ENCODE measurements at places on chromosomes 1 and 21.

GRCh38 chr1:214445831-214446614, 105.4 kb downstream of the PTPN14 start:
- peak; percentile 97 for DNase-seq

DNA sequence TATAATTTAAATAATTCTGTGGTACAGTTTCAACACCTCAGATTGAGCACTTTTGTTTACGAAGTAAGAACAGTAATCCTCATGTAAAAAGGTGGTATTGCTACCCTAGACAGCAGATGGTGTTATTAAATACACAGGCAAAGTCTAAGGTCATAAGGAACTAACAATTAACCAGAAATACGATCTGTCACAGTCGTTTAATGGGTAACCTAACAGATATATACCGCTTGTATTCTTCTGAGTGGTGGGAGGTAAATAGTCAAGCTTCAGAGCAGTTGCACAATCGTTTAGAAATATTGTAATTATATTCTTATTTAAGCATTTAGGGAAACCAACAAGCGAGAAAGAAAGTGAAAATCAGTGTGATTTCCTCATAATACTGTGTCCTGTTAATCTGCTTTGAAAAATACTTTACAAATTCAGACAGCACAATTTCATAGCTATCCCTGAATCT, 9.8 kb upstream of the IRF2BP2 start:
- DNase-seq = no peak

- no peak for DNase-seq
These were observed 1.8 kb upstream of the NFIA start for GRCh38 chr1:61080413-61081143.

- DNase-seq = no peak
These were observed 679.4 kb upstream of the USP24 start for GRCh38 chr1:55894521-55894920.

- DNase-seq = no peak
These were observed 103.6 kb upstream of the BACE2 start for GRCh38 chr21:41064334-41064791.

- no peak for DNase-seq
These were observed 114.6 kb downstream of the AKT3 start for GRCh38 chr1:243735457-243735856.

- no peak for DNase-seq
These were observed 411.6 kb downstream of the MATN1 start for GRCh38 chr1:30311749-30312148.

DNA sequence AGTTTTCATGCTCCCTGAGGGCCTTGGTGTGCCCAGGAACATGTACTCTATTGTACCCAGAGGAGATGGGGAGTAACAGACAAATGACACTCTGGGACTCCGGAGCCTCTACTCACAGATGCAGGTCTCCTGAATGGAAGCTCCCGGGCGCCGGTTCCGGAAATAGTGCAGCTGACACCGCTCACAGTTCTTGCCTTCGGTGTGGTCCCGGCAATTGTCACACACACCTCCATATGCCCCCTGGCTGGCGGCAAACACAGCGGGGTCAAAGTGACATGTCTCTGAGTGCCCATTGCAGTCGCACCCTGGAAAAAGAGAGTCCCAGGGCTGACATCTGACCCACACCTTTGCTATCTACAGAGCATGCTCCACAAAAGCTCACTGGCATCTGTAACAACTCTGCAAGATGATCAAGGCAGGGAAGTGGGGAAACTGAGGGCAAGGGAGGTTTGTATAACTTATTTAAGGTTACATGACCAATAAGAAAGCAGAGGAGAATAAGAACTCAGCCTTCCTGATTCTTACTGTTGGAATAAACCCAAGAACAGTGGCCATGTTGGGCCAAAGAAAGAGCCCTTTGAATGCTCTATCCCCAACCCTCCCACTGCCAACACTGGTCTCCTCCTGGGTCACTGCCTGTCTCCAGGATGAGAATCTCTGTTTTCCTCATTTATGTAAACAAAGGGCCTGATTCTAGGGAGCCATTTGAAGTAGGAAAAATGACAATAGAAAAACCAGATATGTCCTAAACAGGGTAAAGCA, 22.4 kb downstream of the LAMB3 start:
- DNase-seq = no peak

GRCh38 chr1:78370356-78370755, 120.4 kb upstream of the PTGFR start:
- peak; percentile 71 for DNase-seq

GRCh38 chr21:17507591-17507990, 5.3 kb upstream of the CXADR start:
- no peak for DNase-seq

- DNase-seq = peak; percentile 14
These were observed 206.3 kb downstream of the COL11A1 start for GRCh38 chr1:102901996-102902395.

DNA sequence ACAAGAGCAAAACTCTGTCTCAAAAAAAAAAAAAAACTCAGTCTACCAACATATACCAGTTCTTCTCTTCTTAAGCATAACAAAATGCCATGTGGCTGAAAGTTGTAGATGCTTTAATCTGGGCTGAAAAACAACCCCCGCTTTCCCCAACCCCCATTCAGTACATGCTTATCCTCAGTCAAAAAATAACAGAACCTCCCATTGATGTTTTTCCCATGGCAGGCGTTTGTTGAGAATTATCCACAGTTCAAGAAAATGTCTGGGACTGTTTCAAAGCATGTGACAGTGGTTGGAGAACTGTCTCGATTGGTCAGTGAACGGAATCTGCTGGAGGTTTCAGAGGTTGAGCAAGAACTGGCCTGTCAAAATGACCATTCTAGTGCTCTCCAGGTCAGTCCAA, 14.9 kb downstream of the VPS45 start:
- no peak for DNase-seq

DNA sequence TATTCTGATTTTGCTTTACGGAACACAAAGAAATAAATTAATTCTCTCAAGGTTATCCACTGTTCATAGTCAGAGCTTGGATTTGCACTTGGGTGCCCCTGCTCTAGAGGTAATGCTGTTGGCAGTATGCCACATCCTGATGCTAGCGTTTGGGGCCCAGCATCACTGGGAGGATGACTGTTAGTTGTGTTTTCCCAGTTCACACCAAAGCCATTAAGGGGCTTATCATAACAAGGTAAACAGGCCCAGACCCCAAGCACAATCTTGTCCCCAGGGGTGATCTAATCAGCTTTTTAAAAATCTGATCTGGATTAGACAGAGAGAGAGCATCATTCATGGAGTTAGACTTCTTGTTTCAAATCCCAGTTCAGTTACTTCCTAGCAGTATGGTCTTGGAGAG, 60.2 kb upstream of the PBX1 start:
- DNase-seq = no peak

DNA sequence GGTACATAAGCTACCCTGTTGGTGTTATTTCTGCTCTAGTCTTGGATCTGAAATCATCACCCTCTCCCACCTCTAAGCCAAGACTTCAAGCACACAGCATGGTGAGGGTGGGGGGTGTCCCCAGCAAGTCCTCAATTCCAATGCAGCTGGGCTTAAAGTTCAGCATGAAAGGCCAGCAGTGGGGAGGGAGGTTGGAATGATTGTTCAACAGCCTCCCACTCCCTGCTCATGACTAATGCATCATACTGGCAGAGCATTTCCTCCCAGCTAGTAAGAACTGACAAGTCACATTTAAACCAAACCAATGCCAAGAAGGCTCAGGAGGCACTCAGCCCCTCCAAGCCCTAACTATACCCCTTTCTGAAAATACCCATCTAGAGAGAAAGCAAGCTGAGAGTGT, 50.1 kb downstream of the TIAM1 start:
- peak; percentile 89 for DNase-seq

DNA sequence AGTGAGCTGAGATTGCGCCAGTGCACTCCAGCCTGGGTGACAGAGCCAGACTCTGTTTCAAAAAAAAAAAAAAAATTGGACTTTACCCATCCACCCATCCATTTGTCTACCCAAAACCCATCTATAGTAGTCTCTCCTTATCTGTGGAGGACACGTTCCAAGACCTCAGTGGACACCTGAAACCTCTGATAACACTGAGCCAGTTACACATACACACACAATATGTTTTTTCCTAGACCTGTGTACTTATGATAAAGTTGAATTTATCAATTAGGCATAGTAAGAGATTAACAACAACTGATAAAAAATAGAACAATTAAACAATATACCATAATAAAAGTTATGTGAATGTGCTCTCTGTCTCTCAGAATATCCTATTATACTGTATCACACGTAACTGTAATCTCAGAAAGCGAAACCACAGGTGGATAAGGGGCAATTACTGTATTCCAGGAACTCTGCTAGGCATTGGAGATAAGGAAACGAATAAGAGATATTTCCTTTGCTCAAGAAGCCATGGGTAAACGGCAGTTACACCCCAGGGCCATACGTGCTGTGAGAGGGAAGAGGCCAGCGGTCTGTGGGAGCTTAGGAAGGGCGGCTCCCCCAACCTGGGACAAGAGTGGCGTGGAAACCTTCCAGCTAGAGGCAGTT, 84.2 kb upstream of the DISP3 start:
- no peak for DNase-seq

GRCh38 chr1:20100632-20101355, 18.5 kb downstream of the PLA2G2D start:
- DNase-seq = peak; percentile 55

- no peak for DNase-seq
These were observed 80.9 kb downstream of the LHX9 start for GRCh38 chr1:197998110-197998509.

DNA sequence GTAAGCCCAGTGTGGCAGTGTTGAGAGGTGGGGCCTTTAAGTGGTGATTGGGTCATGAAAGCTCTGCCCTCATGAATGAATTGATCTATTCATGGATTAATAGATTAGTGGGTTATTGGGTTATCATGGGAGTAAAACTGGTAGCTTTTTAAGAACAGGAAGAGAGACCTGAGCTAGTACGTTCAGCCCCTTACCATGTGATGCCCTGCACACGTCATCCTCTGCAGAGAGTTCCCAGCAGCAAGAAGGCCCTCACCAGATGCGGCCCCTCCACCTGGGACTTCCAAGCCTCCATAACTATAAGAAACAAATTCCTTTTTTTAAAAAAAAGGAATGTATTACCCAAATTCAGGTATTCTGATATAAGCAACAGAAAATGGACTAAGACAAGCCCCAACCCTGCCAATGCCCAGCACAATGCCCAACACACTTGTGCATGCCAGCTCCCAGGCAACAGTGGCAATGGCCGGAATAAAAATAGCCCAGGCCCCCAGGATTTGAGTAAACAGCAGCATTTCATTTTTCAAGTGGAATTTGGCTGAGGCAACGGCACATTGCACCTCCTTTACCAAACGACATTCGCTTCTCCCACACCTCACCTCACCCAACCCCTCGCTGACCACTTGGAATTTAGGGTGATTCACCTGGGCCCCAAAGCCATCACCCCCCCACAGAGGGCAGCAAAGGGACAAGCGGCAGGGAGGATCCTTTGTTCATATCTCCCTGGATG, 215.9 kb downstream of the TOMM20 start:
- no peak for DNase-seq

GRCh38 chr21:29499734-29500343, 201.1 kb downstream of the BACH1 start:
- DNase-seq = peak; percentile 37

GRCh38 chr1:221473411-221473810, 268.5 kb downstream of the DUSP10 start:
- no peak for DNase-seq

DNA sequence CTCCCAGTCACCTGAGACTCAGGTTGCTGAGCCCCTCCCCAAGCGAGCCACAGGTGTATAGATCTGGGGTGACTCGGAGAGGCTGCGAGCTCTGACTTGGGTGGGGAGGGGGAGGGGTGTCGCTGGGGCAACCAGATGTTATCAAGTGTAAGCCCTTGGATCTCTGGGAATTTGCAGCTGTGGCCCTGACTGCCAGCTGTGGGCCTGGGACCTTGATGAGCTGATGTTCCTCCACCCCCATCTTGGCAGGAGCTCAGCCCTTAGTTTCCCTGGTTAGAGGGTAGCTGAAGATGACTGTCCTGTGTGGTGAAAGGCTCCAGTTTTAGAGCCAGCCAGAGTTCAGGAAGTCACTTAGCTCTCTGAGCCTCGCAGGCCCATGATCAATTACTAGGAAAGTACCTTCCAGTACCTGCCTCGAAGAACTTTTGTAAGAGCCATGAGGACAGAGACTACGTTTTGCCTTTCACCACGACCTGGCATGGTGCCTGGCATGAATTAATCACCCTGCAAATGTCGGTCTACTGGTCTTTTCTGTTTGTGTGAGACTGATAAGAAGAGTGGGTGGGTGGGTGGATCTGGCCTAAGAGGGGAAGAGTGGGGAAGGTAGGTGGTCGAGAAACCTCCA, 55.8 kb downstream of the YARS1 start:
- DNase-seq = peak; percentile 95

DNA sequence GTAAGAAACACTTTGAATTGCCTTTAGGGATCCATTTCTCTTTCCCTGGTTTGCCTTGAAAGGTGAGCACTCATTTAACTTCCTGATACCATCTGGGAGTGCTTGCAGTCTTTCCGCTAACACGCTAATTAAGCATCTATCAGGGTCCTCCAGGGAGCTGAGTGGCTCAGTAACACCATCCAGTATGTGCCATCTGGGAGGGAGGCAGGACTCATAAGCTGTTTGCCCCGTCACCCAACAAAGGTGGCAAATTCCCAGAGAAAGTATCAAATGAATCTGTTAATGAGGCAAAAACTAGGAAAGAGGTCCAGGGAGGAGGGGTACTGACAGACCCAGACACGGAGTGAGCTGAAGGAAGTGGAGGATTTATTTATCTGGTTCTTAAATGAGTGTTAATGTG, 430.9 kb downstream of the HLX start:
- no peak for DNase-seq

GRCh38 chr1:111516005-111516535, 12.6 kb upstream of the ADORA3 start:
- peak; percentile 52 for DNase-seq

DNA sequence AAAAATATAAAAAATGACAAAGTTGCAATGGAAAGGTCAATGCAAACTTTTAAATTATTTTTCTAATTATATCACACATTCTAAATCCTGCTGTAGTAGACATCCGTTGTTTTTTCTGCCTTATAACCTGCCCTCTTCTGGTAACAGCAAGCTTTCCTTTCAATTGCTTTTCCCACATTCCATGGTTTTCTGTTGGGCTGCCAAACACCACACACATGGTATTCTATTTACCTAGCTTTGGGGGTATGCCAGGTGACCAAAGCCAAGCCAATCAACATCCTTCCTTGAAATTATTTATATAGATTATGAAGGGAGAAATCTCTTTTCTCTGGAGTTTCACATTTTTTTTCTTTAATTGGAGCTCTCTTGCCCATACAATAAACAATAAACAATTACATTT, 3.4 kb upstream of the LAMC1 start:
- DNase-seq = peak; percentile 55

DNA sequence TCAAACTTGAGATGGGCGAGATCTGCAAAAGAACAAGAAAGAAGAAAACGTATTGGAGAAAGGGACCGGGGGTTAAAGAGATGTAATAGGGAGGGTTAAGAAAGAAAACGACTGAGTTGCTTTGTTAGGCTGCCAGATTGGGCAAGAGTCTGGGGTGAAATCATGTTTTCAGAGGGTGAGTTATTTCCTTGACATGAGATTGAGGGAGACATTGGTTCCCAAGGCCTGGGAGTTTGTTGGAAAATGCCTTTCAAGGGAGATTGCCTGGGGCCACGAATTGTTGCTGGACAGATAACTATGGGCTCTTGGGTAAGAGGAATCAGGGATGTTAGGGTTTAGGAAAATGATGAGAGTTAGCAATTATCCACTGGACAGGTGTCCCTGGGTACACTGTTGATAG, 776 bp upstream of the CADM3 start:
- DNase-seq = peak; percentile 81

- DNase-seq = no peak
These were observed 11.2 kb downstream of the NPHP4 start for GRCh38 chr1:5981009-5981380.
